Stimulated activated CD8-positive, alpha-beta memory T cell treated with anti-CD3 and anti-CD28 coated beads, Interleukin-4, amount 100 ng/mL, for 1 hour (primary cell): ENCODE measurements at places on chromosomes 7 and 10.

DNA sequence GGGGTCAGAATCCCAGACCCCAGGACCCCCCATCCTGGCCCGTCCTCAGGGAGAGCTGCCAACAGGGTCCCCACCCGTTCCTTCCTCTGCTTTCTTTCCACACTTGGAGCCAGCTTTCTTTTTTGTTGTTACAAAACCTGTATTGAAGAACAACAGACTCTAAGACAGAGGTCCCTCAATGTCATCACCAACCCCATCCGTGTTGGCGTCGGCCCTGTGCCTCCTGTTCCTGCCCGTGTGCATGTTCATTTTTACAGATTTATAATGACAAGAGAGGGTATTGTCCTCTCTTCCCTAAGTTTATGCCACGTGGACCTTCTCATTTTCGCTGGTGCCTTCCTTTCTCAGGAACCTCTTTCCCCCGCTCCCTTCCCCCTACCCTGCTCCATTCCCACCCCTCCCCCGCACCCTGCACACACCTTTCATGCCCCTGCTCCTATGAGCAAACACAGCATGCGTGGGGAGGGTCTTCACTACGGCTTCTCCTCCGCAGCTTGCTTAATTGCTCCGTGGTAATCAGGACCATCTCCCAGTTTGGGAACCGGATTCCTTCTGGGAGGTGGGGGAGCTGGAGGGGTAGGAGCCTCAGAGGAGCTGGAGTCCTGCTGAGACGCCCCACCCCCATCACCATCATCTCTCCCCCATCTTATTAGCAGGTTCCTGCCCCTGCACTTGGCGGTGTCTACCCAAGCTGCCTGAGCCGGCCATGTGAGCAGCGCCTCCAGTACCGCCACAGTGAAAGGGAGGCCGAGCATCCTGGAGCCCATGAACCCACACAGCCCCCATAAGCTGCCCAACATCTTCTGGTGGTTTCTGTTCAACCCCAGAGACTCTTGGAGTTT, 88.0 kb upstream of the INSIG1 start:
- no peak for DNase-seq

DNA sequence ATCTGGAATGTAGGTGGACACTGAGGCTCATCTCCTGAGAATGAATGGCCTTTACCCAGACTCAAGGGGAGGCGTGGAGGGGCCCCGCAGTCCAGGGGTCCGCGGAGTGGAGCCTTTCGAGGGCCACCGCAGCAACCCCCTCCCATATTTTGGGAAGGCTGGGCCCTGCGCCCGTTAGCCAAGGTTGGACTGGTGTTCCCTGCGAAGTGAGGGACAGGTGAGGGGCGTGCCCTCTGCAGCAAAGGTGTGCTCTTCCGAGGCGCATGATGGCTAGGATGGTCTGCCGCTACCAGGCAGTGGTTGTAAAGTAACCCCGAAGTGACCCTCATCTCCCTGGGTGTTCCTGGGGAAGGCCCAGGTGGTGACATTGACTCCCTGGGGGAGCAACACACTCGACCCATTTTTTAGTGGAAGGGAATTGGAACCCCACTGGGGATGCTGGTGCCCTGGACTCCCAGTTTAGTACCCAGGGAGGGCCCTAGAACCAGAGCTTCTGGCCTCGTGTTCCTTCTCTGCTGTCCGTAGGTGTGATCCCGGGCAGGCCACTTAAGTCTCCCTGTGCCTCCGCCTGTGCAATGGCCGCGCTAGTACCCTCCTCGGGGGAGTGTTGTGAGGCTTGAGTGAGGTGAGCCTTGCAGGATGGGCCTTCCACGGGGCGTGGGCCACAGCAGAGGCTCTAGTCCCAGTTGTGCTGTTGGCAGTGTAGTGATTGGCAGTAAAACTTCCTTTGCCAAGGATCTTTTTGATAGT, 779 bp downstream of the FAM241B start:
- DNase-seq, result no peak

DNA sequence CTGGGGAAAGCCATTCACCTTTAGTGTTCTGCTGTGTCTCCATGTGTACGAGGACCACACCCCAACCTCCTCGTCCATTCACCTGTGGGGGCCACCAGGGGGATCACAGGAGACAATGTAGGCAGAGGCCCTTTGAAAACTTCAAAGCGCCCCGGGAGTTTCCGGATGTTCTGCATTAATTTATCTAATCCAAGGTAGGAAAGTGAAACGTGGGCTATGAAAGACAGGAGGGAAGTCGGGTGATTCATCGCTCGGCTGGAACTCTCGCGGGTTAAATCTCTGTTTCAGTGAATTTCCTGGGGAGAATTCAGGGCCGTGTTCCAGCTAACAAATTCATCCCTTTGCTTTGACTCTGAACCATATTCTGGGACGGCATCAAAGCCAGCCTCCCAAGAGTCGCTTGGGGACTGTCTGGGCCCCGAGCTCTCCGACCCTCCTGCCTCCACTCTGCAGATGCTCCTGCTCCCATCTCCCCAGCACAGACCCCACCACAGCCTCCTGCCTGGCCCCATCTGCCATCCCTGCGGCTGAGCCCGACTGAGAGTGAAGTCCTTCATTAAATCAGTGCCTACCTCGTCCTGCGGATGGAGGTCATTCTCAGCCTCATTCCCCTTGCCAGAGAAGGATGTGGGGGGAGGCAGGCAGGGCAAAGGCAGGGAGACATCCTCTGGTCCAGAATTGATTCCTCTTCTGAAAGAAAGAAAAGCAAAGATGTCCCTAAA, 114.1 kb upstream of the CARD11 start:
- no peak for DNase-seq

- DNase-seq, result no peak
Observed at GRCh38 chr10:84214612-84215235, 10.6 kb downstream of the LRIT2 start.

- DNase-seq, result no peak
Observed at GRCh38 chr7:45048748-45049147, 40.0 kb downstream of the NACAD start.

DNA sequence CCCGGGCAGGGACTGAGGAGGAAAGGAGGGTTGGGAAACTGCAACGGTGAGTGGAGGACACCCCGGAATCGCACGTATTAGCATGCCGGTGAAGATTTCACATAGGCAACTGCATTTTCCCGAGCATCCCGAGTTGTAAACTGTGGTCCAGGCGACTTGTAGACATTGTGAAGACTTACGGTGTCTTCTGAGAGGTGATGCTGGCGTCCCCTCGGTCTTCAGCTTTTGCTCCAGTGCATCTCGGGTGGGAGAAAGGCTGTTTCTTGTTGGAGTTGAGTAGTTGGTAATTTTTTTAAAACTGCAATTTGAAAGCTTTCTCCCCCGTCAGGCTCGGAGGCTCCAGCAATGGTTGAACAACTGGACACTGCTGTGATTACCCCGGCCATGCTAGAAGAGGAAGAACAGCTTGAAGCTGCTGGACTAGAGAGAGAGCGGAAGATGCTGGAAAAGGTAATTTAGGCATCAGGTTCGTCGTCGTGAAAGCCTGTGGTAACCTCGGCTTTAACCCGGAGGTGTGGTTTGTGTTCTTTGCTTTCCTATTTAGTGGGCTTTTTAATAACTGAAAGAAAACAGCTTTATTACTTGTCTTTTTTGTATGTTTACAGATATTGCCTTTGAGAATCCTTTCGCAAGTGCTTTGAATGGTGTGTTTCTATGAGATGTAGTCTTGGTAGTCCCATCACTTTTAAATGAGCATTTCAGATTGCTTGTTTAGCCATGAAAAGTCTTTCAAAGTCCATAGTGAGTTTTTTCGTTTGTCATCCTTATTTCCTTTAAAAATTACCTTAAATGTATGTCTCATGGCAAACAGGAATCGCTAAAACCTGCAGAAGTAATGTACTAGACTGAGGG, 687 bp downstream of the HELLS start:
- DNase-seq, result no peak

GRCh38 chr7:30642789-30643188, 39.5 kb downstream of the CRHR2 start:
- no peak for DNase-seq

DNA sequence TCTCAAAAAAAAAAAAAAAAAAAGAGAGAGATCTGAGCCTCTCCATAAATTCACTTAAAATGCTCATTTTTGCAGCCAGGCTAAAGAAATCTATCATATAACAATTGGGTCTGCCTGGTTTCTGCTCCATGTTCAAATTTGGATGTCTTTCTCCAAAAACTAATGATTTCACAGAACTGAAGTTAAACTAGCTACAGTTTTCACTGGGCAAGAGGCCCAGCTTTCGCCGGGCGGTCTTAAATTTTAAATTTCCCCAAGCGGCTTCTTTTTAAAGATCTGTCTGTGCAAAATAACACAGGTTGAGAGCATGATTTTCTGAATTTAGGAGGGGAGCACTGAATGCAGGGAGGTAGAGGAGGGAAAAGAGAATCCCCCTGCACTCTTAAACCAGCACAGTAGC, 603.4 kb downstream of the KCNMA1 start:
- no peak for DNase-seq

- no peak for DNase-seq
Observed at GRCh38 chr7:123209786-123210185, 10.0 kb upstream of the SLC13A1 start.

- no peak for DNase-seq
Observed at GRCh38 chr7:90605055-90605454, 8.9 kb downstream of the CDK14 start.

DNA sequence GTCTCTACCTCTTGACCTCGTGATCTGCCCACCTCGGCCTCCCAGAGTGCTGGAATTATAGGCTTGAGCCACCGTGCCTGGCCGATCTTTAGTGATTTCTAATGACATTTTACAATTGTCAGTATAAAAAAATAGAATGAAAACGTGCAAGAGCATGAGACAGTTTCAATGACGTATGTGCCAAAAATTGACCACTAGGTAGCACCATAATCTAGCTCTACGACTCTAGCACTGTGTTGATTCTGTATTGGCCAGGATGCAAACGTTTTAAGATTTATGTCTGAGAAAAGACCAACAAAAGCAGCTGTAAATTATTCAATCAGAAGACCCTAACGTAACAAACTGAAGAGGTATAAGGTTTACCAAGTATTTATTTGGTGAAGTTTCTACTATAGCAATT, 25.4 kb upstream of the EXOC6 start:
- DNase-seq, result no peak

- no peak for DNase-seq
Observed at GRCh38 chr7:42976371-42976770, 44.2 kb downstream of the MRPL32 start.

- no peak for DNase-seq
Observed at GRCh38 chr10:51743146-51743545, 43.8 kb upstream of the CSTF2T start.

GRCh38 chr10:60965696-60966095, 21.7 kb upstream of the RHOBTB1 start:
- no peak for DNase-seq

- no peak for DNase-seq
Observed at GRCh38 chr10:95694665-95695064, 938 bp upstream of the TCTN3 start.

GRCh38 chr10:45514291-45515270, 140.6 kb downstream of the ALOX5 start:
- no peak for DNase-seq

DNA sequence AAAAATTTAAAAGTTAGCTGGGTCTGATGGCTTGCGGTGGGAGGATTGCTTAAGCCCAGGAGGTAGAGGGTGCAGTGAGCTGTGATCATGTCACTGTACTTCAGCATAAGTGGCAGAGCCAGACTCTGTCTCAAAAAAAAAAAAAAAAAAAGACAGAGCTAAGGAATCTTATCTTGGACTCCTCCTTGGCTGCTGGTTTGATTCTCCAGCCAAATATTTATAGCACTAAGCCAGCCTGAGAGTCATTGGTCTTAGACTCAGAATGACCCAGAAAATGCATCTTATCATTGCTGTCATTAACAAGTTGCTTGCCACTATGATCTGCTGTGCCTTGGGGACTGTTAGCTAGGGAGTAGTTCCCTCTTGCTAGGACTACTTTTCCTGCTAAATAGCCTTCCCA, 164.7 kb downstream of the GNAT3 start:
- no peak for DNase-seq

DNA sequence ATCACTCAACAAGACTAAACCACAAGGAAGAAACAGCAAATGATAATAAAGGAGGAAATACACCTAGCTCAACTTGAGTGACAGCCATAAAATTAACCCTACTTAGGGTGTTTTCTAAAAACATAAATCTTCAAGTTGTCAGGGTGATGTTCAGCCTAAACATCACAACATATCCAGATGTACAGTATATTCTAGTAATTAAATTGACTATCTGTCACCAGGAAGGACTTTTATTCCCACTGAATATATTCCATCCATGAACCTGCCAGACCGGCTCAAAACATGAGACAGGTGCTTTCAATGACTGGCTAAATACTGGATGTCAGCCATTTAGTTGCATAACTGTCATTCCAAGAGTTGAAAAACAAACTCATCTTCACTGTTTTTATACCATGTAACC, 298.1 kb upstream of the NEBL start:
- DNase-seq, result no peak

DNA sequence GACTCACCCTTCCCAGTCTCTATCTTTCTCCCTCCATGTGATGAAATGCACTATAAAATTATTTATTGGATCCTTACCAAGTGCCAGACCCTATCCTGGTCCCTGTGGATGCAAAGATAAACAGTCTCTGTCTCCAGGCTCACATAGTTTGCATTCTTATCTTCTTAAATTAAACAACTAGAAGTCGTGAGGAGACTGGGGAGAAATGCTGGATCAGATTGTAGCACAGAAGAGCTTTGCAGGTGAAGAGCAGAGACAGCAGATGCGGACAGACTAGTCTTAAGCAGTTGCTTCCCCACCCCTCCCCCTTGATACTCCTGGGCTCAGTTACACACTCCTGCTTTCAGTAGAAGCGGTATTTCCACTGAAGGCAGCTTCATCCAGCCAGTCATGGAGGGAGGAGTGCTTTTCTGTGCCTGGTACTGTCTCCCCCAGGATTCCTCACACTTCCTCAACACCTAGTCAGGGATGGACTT, 20.8 kb upstream of the CDK1 start:
- DNase-seq, result no peak

- DNase-seq, result no peak
Observed at GRCh38 chr7:78039790-78040776, 241.5 kb downstream of the PHTF2 start.

DNA sequence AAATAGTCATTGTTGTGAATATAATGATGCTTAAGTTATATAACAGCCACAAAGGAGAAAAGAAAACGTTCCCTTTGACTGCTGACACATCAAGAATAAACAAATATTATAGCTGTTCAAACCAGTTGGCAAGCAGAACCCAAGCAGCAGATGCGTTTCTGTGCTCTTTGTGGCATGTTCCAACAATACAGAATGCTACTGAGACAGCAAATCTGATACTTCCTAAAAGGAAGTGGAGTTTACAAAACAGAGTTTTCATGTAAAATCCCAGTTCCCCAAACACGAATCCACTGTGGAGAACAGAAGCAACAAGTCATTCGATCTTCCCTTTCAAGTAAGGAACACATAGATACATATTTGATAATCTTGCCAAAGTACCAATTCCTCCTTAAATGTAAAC, 170.9 kb upstream of the ASAH2 start:
- DNase-seq, result no peak

GRCh38 chr10:21194510-21194993, 297.4 kb upstream of the NEBL start:
- no peak for DNase-seq

DNA sequence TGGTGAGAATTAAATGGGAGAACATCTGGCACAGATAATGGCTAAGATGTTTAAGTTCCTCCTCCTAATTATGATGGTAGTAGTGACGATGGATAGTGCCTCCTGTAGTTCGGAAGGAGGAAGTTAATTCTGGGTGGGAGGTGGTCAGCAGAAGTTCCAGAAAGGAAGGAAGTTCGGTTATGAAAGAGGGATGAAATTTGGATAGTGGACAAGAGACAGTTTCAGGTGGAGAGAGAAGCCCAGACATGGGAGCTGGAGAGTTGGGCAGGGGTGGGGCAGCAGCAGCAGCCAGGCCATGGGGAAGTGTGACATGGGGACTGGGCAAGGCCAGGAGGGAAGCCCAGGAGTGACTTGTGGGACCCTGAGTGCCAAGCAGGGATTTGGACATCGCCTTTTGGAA, 99.5 kb downstream of the CCNY start:
- no peak for DNase-seq
